NCI-H187 (cell line): ENCODE measurements at places on chromosomes 7 and 10.

- DNase-seq, result no peak
Measured at GRCh38 chr10:47176206-47176902, 123.6 kb upstream of the GDF10 start.

DNA sequence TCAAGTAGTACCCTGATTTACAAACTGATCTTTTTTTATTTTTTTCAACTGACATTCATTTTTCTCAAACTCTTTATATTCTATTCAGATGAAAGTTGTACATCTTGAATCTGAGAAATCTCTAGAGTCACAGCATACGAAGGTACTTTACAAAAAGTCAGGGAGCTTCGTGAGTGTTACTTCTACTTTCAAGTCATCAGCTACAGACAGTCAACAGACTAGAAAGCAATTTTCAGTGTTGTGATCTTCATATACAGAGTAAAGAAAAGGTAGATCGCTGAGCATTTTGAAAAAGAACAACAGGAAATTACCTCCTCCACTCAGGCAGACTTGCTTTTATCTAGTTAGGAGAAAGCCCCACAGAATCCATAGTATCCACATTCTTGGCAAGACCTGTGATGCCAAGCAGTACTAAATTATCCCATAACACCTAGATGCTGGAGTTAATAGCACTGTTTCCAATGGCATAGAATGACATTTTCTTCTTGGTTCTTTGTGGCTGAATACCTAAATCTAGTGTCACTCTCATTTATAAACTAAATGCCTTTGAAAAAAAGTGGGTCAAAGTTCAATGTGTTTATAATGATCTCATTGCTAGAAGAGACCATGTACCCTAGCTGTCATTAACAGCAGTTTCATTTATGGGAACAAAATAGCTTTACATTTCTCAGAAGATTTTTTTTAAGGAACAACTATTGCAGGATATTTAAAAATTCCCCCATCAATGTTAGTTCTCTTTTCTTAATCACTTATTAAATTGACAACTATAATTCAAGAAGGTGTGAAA is 12.0 kb upstream of the ZNF800 start:
- no peak for DNase-seq

- no peak for DNase-seq
Measured at GRCh38 chr7:146216396-146217041, 99.9 kb downstream of the CNTNAP2 start.

DNA sequence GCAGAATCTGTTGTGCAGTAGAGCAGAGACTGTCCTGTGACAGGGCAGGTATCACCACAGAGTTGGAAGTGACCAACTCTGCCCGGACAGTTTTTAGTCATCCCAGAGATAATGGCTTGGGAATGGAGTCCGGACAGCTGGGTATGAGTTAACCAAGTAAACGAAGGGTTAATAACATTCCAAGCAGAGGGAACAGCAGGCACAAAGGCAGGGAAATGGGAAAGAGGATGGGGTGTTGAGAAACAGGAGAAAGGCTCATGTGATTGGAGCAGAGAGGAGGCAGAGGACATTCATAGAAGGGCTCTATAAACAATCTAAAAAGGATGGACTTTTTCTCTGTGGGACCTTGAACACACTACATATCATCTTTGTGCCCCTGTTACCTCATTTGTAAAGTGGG is 132.2 kb upstream of the YAE1 start:
- DNase-seq, result no peak

- no peak for DNase-seq
Measured at GRCh38 chr7:55965805-55966421, 1.5 kb downstream of the NIPSNAP2 start.

DNA sequence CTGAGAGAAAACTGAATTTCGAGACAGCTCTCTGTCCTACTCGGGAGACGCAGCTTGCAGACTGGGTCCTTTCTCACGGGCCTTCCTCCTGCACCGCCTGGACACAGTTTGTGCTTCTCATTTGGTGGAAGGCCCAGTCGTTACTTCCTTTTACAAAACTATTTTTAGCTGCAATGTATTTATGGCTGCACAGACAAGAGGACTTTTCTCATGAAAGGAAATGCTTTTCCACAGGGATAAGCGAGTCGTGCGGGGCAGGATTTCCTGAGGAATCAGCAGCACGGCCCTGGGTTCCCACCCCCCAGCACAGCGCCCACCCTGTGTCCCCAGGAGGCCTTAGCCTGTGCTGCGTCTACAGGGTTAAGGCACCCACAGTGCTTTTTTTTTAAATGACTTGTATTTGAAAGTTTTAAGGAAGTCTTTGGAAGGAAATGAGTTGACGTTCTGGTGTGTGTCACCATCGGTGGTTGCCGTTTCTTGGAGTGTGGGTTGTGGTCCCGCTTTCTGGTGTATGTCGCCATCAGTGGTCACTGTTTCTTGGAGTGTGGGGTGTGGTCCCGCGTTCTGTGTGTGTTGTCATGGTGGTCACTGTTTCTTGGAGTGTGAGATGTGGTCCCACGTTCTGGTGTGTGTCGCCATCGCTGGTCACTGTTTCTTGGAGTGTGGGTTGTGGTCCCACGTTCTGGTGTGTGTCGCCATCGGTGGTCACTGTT is 50.9 kb downstream of the INPP5A start:
- DNase-seq, result no peak

DNA sequence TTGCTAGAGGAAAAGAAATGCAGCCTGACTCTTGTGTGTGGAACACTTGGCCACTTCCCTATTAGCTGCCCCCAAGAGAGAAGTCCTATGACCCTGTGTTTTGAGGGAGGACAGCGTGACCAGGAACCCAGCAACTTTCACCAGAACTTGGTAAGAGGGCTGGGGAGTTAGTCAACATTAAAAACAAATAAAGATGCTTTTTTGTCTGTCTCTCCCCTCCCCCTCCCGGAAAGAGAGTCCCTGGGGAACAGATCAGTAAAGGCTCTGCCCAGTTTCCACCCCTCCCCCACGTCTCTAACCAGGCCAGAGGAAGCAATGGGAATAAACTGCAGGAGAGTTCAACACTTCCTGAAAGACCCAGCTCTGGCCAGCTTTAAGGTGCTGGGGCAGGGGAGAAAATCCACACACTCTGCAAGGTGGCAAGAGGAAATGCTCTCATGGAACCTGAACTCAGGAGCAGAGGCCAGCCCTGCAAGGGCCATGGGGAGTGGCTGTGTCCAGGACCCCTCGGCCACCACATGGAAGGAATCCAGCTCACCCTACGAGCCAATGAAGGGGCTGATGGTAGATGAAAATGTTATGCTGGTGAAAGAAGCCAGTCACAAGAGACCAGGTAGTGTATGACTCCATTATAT is 21.5 kb downstream of the SH3PXD2A start:
- no peak for DNase-seq

- DNase-seq, result no peak
Measured at GRCh38 chr10:122338609-122339441, 35.7 kb upstream of the PLEKHA1 start.

DNA sequence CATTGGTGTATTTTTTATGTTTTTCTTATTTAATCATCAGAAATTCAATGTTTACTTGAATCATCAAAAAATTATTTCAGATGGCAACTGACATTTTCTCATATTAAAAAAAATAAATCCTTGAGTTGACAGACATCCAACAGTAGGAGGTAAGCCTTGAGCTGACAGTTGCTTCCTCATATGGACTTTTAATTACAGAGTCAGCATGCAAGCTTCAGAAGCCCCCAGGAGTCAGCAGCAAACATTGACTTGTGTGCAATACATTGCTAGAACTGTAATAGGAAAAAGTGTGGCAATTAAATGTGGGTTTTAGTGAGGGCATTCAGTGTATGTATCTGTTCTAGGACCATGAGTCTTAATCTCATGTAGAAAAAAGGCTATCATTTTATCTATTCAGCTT is 62.4 kb upstream of the TAS2R16 start:
- DNase-seq, result no peak

DNA sequence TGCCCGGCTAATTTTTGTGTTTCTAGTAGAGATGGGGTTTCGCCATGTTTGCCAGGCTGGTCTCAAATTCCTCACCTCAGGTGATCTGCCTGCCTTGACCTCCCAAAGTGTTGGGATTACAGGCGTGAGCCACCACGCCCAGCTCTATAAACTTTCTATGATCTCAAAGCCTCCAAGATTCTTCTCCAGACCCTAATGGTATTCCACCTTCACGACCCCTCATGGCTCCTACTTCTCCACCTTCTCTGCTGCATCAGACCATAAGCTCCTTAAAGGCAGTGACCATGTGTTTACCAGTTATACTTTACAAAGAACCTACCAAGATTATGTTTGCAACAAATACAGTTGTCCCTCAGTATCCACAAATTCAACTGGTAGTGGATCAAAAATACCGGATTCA is 10.1 kb upstream of the BAZ1B start:
- DNase-seq, result no peak

DNA sequence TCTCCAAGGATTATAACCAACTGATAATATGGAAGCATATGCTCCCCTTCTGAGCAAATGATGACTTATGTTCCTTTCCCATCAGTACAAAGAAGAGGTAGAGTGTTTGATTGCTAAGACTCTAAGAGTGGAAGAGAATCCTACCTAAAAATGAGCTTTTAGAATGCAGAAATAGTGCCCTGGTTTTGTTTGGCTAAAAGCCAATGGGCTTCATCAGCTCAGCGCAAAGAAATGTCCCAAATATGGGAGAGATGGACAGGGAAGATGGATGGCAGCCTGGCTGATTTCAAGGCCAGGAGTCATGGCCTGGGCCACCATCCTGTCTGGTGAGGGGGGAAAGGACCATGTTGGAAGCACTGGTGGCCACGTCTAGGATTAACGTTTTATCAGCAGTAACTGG is 60.2 kb downstream of the GPR26 start:
- no peak for DNase-seq

GRCh38 chr7:111004310-111004901 is 86.5 kb upstream of the LRRN3 start:
- DNase-seq, result no peak

DNA sequence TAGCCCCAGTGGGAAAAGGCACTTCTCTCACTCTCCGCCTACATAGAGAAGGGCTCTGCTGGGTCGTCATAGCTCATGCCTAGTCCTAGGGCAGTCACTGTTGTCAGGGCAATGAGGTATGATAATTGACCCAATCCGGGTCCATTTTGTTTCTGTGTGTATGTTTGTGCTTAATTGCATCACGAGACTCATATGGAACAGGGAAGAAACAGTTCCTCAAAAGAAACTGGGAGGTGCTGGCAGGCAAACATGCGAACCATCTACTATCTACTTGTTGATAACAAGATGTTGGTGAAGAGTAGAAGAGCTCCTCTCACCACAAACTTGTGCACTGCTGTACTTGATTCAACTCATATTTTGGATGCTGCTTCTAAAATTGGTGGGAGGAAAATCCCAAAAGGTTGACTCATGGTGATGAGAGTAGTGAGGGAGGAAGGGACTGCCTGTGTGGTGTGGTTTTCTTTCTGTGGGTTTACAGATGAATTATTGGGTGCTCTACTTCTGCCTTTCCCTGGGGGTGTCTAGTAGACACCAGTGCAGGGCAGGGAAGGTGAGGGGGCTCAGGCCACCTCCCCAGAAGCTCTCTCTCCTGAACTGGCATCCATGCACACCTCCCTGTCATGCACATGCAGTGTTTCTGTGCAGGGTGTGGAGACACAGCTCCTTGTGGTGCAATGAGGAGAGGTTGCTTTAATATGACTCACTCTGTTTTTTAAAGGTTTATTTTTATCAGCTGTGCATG is 29.4 kb downstream of the LSMEM1 start:
- DNase-seq, result no peak

DNA sequence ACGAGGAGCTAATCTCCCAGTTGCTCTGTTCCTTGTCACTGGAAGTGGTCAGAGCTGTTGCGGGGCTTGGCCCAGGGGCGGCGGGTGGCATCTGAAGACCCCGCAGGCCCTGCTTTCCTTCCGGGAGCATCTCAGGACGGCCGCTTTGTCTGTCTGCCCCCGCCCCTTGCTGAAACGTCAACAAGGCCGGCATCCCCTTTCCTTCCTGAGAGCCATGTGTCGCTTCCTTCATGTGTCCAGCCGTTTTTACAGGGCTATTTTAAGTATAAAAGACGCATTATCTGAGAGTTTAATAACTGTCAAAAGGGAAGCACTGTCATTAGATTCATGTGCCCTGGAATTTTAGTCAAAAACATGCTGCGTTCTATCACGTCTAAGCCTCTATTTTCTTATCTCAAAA is 110.4 kb downstream of the CUX1 start:
- DNase-seq, result no peak

DNA sequence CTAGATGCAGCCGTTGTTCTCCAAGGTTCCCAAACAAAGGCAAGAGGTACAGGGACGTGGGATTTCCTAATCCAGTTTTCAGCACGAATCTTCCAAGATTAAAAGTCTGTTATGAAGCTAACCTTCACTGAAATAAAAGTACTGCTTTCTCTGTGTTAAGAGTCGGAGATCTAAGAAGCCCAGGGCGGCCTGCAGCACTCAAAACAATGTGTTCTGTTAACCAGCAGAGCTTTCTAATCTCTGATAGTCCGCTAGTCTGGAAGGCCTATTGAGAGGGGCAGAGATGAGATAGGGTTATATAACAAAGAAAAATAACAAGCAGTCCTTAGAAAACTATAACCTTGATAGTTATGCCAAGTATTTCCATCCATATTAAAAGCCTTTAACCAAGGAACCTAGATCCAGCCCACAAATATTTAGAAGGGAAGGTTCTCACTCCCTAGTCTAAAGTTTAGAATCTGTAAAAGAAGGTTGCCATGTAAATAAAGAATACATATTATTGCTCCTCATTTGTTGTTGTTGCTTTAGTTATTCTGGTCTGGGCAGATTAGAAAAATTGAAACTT is 106.3 kb upstream of the SVIL start:
- no peak for DNase-seq

DNA sequence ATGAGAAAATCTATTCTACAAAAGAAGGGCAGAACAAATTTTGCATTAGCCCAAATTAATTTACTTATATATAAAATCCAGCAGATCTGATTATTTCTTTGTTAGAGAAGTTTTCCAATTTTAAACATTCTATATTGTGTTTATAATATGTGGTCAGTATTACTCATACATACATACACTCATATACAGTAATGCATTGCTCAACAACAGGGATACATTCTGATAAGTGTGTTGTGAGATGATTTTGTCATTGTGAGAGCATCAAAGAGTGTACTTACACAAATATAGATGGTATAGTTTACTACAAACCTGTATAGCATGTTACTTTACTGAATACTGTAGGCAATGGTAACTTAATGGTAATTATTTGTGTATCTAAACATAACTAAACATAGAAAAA is 239.6 kb upstream of the ETV1 start:
- no peak for DNase-seq

DNA sequence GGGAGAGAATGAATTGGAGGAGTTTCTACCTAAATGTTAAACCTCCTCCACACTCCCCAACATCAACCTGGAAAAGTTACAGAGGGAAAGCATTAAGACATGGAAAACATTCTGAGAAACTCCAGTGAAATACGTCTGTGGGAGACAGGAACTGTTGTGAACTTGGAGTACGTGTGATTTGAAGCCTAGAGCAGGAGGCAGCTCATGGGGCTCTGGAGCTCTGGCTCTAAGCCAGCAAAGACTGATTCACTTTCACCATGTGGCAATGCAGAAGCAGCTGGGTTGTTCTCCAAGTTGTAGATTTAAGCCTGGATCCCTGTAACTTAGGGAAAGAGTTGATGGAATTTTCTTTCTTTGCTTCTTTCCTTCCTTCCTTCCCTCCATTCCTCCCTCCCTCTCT is 503.2 kb downstream of the NRG3 start:
- no peak for DNase-seq

GRCh38 chr7:55465691-55466090 is 100.6 kb downstream of the LANCL2 start:
- no peak for DNase-seq

GRCh38 chr7:27586825-27587224 is 75.9 kb downstream of the HIBADH start:
- DNase-seq, result peak; percentile 61
